ENCODE measurements at places on chromosomes 1 and 21.
A peak's percentile ranks its signal among the peaks of the same experiment; 100 is the strongest.

- DNase-seq = no peak
These were observed 16.0 kb downstream of the OR2T11 start for GRCh38 chr1:248618878-248619277.

- no peak for DNase-seq
These were observed 1.9 kb upstream of the TUT4 start for GRCh38 chr1:52554756-52555155.

- peak; percentile 41 for DNase-seq
These were observed 274.5 kb downstream of the TM2D1 start for GRCh38 chr1:61450454-61450853.

GRCh38 chr1:234863551-234863971, 253.6 kb upstream of the IRF2BP2 start:
- no peak for DNase-seq

DNA sequence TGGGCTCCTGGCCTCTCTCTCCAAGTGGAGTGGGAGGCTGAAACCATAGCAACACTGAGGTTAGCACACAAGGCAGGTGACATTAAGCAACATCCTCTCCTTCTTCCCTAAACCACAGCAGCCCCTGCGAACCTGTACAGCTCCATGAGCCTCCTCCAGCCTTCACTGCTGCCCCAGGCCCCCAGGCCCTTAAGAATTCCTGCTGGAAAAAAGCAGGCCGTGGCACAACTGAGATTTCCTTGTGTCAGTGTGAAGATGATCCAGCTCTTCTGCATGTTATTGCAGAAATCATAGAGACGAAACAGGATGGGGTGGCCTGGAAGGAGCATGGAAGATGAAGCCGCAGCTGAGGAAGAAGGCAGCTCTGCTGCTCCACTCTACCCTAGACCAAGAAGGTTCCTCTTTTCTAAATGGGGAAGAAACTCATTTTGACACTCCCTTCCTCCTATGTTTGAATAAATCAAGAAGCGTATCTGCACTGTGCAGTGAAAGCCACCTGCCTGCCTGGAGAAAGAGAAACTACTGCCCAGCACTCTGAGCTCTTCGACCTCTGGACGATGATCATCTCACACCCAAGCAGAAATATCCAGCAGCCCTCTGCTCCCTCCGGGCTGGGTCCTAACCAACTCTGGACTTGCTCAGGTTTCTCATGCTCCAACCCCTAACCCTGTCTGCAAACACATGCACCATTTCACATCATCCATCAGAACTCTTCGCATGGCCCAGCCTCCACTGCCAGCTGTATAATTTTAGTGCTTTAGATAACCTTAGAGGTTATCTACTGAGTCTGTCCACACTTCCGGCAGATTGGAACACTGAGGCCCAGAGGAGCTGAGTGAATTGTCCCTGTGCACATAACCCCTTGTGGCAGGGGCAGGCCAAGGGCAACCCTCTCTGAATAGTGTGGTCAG, 20.7 kb downstream of the SH3BP5L start:
- DNase-seq = peak; percentile 93

DNA sequence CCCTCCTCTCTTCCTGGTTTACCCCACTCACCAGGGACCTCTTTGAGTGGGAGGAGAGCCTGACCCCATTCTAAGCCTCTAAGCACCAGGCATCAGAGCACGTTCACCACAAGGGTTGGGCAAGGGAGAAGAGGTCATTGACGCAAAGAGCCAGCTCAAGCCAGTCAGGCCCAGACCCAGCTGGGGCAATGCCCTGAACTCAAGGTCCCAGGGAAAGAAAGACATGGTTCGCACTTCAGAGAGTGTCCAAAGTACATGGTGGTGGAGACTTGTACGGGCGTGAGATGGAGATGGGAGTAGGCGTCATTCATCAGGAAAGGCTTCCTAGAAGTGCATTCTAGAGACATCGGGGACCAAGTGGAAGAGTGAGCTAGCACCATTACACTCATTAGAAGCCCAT, 7.2 kb downstream of the PKP1 start:
- DNase-seq = no peak

- DNase-seq = peak; percentile 14
These were observed 305.4 kb downstream of the TTLL7 start for GRCh38 chr1:83693427-83694126.

DNA sequence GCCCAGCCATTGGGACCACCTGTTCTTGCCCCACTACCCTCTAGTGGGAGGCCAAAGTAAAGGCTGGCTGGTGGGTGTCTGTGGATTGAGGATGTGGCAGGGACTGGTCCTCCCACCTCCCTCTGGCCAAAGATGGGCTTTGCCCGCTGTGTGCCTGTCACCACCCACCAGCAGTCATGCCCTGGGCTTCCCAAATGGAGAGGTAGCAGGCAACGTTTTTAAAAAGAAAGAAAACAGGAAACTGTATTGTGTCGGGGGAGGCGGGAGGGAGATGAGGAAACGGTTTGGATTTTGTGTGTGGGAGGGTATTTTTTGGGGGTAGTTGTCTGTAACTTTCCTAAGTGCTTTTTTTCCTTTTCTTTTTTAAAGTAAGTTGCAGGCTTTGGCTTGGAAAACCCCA, 30.1 kb downstream of the SZRD1 start:
- no peak for DNase-seq

DNA sequence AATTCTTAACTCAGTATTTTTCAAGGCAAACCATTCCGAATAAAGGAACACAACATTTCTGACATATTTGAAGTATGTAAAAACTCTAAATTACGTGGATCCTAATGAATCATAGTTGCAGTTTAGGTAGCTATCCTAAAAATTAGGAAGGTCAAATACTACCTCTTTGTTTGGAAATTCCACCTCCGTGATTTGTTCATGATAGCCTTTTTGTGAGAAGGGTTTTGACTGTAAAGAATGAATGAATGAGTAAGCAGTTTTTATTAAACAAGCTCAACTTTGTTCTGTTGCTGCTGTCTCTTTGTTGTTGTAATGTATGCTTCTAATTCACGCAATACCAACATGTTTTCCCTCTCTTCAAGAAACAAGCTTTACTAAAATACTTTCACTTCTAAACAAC, 840.4 kb downstream of the USP25 start:
- no peak for DNase-seq

DNA sequence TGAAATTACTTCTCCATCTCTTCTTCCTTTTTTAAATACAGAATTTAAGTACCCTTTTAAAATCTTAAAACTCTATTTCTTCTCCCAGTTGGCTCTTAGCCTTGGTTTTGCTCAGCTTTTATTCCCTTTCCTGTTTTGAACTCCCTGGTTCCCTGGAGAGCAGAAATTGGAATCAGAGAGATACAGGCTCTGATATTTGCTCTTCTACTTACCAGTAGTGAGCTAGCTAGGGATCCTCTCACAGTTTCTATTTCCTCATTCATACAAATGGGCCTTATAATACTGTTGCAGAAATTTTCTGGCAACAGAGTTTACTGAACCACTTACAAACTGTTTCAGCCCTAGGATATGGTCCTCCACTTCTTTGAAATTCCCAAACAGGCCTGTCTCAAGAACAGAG, 606.3 kb downstream of the NUF2 start:
- no peak for DNase-seq

GRCh38 chr21:44263768-44264167, 2.1 kb upstream of the DNMT3L start:
- DNase-seq = no peak

GRCh38 chr1:170365331-170365730, 166.6 kb upstream of the GORAB start:
- no peak for DNase-seq

- peak; percentile 46 for DNase-seq
These were observed 13.4 kb downstream of the CATSPER4 start for GRCh38 chr1:26203642-26204318.

- DNase-seq = peak; percentile 83
These were observed 2.0 kb downstream of the RCSD1 start for GRCh38 chr1:167631936-167632614.

DNA sequence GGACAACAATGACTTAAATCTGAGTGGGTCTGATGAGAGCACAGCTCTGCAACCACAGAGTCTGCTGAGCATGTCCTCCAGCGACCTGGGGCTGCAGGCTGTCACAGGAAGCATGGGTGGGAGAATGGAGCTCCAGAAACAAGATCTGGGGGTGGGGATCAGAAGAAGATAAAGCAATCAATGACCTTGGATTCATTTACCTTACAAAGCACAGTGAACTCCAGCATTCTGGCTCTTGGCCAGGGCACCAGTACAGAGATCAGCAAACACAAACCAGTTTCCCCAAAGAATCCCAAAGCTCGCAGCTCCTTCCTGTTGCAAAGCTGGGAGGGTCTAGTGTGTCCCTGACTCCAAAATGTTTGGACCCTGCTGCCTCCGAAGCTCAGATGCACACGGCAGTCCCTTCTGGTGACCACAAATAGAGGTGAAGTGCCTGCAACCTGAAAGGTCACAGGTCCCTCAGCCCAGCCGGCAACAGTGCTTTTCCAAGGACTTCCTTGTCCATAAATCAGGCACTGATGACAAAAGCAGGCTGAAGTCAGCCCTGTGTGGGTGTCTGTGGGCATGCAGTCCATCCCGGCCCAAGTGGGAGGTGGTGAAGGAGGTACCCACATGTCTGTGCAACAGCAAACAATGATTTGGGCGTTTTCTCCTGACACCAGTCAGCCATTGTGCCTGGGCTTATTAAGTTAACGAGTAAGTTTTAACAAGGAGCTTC, 76.1 kb downstream of the SH3BGR start:
- DNase-seq = no peak

DNA sequence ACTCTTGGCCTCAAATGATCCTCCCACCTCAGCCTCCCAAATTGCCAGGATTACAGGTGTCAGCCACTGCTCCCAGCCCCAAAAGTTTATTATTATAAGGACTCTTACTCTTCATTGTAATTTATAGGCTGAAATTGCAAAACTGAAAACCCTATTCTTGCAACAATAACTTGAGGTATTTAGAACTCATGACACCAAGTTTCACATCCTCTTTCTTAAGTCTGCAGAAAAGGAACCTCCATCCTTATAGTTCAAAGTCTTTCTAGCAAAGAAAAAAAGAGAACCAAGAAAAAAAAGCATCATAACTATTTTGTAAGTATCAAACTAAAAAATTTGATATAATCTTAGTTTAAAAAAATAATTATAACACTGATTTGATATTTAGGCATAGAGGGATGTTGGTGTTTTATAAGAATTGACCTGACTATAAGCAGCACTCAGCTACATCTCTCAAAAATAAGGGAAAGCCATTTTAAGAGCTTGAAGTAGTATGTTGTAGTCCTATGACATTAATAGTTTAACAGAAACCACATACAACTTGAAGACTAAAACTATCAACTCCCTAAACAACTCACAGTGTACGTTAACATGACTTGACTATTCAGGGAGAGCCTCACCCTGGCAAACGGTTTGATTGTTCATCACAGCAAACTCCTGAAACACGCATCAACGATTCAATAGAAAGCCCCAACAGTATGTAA, 122.4 kb downstream of the AKT3 start:
- DNase-seq = peak; percentile 38

DNA sequence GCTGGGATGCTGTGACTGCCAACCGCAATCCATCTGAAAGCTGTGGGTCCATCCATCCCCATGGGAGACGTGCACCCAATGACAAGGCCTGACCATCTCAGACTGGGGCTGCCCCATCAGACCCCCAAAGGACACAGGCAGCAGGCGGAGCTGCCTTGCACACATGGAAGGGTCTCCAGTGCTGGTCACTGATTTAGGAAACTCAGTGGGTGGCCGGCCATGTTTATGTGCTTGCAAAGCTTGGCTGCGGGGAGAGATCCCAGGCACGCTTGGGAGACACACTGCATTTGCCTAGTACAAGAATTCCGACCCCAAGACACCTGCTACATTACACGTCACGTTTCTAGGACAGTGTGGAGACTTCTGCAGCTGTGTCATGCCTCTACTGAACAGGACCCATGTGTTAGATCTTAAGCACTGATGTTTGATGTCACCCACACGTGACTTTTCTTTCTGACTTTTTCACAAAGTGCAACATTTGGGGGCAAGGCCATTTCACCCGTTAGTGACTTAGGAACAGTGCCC, 181.4 kb downstream of the CLIC6 start:
- DNase-seq = no peak

DNA sequence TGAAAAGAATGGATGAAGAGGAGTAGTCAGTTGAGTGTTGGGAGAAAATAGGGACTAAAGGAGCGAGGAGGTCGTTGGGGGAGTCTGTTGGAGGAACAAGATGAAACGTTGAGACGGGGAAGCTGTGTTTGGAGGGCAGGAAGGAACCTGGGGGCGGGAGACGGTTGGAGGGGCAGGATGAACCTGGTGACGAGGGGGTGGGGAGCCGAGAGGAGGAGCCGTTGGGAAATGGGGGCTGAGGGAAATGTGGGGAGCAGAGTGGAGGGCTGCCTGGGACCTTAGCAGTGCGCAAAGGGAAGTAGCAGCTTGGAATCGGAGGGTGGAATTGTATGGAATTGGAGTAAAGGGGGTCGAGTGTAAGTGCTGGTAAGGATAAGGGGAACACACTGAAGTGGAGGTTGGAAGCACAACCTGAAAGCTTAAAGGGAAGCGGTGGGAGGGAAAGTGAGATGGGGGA, 630 bp downstream of the MTF2 start:
- DNase-seq = peak; percentile 74

- no peak for DNase-seq
These were observed 8.0 kb downstream of the SLC2A5 start for GRCh38 chr1:9061252-9061960.

- no peak for DNase-seq
These were observed 135.1 kb downstream of the TLR5 start for GRCh38 chr1:223007935-223008334.

Data from hematopoietic multipotent progenitor cell treated with erythropoietin and hydrocortisone succinate and interleukin-3 and kit ligand, for 4 days (in vitro differentiated cells).